Cardiac fibroblast (primary cell): ENCODE measurements at places on chromosomes 11 and 22.

GRCh38 chr22:39219071-39220039 lies 25.4 kb downstream of the PDGFB start:
- no peak for DNase-seq

DNA sequence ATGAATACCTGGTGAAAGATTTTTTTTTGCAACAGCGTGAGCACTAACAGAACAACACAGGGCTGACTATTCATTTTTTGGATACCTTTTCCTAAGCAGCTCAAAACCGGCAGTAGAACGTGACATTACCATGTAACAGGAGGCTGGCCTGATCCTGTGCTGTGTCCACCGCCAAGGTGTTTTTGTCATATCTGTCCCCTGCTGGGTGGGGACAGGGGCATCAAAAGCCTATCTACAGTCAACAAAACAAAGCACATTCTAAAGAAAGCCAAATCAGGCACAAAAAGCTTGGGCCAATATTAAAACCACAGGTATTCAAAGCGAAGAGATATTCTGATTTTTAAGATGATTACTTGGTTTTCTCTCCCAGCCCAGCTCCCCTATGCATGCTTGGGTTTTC lies 151.2 kb downstream of the LRRC4C start:
- no peak for DNase-seq

DNA sequence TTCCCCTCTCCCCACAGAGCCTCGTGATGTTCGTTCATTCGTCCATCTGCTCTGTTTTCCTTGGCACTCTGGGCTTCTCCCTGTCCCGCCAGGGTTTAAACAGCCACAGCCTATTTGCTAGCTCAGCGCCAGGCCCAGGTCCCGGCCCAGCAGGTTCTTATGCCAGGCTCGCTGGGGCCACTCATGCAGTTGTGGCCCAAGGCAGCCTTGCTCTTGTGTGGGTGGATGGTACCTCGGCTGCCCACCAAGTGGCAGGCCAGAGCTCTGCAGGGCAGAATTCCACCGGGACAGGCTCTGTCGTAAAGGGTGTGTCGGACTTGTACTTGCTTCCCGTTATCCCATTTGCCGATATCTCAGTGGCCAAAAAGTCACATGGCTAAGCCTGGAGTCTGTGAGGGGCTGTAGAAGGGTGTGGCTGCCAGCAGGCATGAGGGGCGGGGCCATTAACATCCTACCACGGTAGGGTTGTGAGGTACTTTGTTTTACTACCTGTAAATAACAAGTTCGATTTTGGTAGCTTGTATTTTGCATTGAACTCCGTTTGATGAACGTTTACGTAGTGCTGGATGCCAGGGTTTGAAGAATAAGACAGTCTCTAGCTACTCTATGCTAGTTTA lies 7.9 kb downstream of the FAM118A start:
- peak; percentile 77 for DNase-seq

GRCh38 chr22:19207401-19207808 lies 28.9 kb upstream of the SLC25A1 start:
- DNase-seq: no peak
